ENCODE measurements at places on chromosomes 3 and 15.

DNA sequence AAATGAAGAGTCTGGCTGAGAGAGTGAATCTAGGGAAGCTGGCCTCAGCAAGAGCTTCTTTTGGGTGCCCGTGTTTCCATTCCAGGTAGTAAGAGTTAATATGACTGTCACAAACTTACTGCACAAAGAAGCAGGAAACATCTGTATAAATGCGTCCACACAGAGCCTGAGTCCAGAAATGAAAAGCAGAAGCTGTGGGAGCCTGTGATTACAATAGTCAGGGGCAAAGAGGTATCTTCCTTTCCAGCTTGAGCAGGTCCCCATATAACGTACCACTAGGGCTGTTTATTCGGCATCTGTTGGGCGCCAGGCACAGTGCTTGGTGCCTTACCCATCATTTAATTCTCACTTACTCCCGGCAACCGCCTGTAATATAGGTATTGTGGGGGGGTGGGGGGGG is 40.5 kb upstream of the B3GNT5 start:
- no peak for DNase-seq

GRCh38 chr3:123002749-123003497 is 24.6 kb downstream of the SEMA5B start:
- no peak for DNase-seq

DNA sequence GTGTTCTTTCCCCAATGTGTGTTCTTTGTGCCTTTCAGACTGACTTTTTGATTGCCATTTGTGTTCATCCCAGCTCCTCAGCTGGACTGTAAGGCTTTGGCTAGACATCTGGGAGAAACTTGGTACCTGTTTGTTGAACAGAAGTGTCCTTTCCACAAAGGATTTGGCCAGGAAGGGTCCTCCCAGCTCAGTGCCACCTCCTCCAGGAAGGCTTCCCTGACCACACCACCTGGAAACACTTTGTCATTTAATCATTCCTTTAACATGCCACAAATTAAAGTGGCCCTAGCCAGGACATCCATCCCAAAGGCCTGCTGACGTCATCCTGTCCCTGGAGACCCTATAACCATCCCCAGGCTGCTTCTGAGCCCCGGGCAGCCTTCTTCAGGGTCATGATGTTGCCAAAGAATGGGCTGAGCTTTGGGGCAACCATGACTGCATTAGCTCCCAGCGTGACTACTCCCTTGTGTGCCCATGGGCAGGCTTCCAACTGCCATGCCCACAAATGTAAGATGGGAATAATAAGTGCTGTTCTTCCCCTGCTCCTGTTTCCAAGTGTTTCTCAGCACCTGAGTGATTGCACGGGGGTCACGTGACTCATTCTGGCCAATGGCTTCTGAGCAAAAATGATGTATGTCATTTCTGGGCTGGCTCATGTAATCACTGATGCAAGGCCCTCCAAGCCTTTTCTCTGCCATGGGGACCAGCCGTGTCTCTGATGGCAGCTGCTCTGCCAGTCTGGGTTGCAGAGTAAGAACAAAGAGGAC is 112.5 kb upstream of the SMAD3 start:
- DNase-seq = no peak

GRCh38 chr3:59734061-59734460 is 684.2 kb upstream of the CFAP20DC start:
- no peak for DNase-seq

GRCh38 chr3:8464668-8465067 is 37.0 kb upstream of the LMCD1 start:
- DNase-seq = no peak

DNA sequence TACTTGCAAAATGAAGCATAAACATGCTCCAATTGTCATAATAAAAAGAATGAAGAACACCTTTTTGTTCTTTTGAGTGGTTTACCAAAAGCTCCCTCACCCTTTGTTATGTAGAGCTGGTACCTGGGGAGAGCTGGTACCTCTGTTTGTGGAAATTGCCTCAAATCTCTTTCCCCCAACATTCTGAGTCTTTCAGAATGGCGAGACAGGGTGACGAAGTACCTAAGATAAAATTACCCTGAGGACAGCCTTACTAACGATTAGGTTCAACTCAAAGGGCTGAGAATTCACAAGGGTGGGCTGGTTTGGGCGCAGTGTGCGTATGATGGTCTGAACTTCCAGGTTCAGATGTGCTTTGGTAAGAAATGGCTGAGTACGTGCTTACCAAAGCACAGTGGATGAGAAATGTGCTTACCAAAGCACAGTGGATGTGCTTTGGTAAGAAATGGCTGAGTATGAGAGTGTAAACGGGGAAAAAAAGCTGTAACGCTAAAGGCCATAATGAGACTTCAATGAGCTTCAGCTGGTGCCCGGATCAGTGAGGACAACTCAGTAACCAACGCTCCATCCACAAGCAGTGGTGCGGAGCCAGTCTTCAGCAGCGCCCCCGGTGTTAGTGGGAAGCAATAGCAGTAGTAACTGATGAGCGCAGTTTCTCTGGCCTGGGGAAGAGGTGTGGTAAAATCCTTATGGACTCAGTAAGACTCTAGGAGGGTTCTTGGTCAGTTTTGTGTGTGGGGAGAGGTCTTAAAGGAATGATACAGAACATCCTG is 72.3 kb upstream of the LRIG1 start:
- DNase-seq = no peak

- peak; percentile 79 for DNase-seq
Observed at GRCh38 chr3:129383292-129383860, 45.1 kb downstream of the EFCAB12 start.

GRCh38 chr3:124787476-124788195 is 57.4 kb downstream of the UMPS start:
- peak; percentile 69 for DNase-seq

DNA sequence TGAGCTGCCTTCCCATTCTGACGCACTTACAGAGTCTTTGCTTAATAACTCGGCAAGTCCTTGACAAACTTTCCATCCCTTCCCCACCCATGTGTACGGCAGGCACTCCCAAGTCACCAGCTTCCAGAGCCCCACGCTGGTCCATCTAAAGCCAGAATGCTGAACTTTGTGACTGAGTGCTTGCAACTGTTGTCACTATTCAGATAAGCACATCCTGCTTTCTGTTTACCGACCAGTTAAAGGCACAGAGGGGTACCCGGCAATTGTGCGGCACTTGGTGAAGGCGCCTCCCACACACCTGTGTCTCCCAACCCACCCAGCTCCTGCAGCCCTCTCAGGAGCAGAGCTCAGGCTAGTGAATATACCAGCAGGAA is 430.6 kb downstream of the FOXP1 start:
- DNase-seq = no peak

DNA sequence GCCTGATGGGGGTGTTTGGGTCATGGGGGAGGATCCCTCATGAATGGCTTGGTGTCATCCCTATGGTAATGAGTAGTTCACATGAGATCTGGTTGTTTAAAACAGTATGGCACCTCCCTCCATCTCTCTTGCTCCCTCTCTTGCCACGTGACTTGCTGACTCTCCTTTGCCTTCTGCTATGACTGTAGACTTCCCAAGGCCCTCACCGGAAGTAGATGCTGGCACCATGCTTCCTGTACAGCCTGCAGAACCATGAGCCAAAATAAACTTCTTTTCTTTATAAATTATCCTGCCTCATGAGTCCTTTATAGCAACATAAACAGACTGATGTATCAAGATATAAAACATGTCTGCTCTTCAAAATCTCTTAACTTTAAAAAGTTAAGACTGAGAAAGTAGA is 96.1 kb downstream of the TFDP2 start:
- no peak for DNase-seq

DNA sequence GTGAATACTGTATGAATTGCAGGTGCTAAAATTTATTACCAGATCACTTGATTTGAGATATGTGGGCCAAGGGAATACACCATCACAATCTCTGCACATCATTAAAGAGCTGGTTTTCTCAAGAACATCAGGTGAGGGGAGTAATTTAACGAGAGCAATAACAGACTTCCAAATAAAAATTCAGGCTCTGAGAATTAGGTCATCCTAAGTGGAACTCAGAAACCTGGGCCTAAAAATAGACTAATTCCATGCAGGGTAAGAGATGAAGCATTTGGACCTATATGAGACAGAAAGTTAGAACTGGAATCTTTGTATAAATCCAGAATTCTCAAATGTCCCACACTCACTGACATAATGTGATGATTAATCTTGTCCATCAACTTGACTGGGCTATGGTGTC is 331.1 kb downstream of the ZNF621 start:
- no peak for DNase-seq

GRCh38 chr15:37877851-37878741 is 56.3 kb upstream of the TMCO5A start:
- peak; percentile 85 for DNase-seq

GRCh38 chr15:68725736-68726135 is 95.0 kb downstream of the ANP32A start:
- DNase-seq = no peak

DNA sequence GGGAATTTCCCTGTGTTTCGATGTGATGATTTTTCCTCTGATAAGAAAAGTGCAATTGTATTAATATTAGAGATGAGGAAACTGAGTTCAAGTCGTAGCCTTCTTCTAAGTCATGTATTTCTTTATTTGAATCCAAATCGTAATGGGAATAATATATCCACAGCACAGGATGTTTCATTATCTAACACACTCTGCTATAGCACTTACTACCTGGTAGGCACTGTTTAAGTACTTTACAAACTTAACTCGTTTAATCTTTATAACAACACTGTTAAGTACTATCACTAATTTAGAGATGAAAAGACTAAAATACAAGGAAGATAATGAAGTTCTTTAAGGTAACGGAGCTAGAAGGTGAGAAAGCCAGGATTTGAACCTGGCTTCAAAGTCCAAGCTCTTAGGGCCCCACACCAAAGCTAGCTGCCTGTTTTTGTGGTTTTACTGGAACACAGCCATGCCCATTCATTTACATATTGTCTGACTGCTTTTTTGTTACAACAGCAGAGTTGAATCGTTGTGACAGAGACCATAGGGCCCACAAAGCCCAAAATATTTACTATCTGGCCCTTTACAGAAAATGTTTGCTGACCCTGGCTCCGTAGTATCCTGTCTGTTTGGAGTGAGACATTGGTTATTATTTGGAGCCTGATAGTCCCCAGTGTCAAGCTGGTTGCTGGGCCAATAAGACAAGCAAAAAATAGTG is 9.6 kb upstream of the ATP13A3 start:
- no peak for DNase-seq

GRCh38 chr3:69031635-69032034 is 18.2 kb upstream of the EOGT start:
- peak; percentile 16 for DNase-seq

- no peak for DNase-seq
Observed at GRCh38 chr3:18097989-18098388, 327.1 kb downstream of the SATB1 start.

GRCh38 chr15:58361273-58361759 is 70.5 kb upstream of the LIPC start:
- peak; percentile 91 for DNase-seq

DNA sequence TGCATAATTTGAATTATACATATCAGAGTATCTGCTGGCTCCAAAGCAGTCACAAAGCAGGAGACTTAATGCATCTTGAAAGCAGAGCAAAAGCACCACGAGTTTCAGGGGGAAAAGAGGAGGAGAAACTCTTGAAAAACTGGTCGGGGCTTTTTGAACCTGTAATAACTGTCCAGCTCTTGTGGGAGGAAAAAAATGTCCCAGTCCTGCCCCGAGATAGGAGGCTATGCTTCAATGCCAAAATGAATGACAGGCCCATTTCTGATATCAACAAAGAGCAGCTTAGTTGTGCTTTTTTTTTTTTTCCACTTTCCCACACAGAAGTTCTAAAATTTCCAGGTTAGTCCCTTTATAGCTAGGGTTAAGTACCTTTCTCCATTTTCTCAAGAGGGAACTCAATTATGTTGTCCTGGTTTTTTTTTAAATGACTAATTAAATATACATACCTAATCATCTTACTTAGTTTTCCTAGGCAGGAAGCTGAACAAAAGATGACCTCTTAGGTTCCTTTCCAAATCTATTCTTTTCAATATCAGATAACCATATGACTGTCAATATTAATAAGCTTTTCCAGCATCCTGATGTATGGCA is 120.2 kb downstream of the TFDP2 start:
- DNase-seq = no peak

DNA sequence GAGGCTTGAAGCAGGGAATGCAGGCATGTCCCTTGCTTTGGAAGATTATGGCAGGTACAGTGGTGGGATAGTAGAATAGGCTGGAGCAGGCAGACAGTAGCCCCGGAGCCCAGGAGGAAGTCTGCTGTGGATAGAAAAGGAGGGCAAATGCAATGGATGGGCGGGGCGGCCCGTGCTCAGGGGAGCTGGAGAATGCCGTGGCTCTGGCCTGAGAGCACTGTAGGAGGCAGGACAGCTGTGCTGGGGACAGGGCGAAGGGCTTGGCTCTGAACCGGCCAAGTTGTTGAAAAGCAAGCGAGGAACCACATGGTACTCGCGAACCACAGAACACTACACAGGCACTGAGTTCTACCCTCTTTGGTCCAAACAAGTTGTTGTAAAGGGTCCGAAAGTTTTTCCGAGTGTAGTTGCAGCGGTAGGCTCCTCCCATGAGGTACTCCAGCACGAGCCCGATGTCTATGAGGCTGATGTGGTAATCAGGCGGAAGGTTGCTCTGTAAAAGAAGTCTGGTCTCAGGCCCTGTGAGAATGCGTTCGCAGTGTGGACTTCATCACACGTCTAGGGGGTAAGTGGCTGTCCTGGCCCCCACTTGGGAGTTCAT is 54.7 kb downstream of the TRPM1 start:
- DNase-seq = no peak

- no peak for DNase-seq
Observed at GRCh38 chr15:38740206-38740605, 175.6 kb upstream of the RASGRP1 start.

- peak; percentile 1 for DNase-seq
Observed at GRCh38 chr15:58839485-58839884, 68.4 kb downstream of the MINDY2 start.

GRCh38 chr15:50024281-50024680 is 94.8 kb downstream of the ATP8B4 start:
- DNase-seq = peak; percentile 3

DNA sequence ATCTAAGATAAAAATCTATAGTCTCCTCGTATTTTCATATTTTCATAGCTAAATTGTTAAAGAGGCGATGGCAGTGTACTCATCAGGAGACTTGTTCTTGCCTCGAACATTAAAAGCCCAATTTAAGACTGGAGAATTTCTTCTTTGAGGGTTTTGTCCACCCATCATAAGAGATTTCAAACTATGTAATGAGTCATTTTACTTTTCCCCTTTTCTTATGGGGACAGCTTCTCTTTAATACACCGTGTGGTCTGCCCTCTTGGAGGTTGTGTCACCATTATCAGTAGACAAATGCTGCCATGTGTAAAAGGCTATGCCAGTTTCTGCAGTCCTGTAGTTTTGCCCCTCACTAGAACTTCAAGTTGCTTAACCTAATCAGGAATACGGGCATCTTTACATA is 16.9 kb downstream of the TGFBR2 start:
- no peak for DNase-seq

DNA sequence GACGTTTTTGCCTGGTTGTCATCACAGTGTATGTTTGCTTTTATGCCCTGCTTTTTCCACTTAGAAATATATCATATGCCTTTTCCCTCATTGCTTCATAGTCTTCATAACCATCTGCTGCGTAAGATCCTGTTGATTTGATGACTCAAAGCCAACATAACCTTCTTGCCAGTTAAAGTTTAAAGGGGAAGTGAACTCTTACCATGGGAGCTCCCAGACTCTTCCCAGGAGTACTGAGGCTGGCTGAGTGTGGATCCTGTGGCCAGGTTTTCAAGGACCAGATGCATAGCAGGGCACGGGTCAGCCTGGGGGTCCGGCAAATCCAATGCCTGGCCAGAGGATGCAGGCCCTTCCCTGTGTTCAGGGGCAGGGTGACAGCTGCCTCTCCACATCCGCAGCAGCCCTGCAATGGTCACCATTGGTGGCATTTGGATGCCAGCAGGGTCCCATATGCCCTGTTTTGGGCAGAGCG is 42.0 kb upstream of the SACM1L start:
- peak; percentile 93 for DNase-seq
